ENCODE measurements at places on chromosomes 4 and X.

GRCh38 chr4:3768842-3769641 lies 2.9 kb downstream of the ADRA2C start:
- DNase-seq: no peak

GRCh38 chr4:189304167-189304566 lies 636.5 kb upstream of the FRG1 start:
- no peak for DNase-seq

DNA sequence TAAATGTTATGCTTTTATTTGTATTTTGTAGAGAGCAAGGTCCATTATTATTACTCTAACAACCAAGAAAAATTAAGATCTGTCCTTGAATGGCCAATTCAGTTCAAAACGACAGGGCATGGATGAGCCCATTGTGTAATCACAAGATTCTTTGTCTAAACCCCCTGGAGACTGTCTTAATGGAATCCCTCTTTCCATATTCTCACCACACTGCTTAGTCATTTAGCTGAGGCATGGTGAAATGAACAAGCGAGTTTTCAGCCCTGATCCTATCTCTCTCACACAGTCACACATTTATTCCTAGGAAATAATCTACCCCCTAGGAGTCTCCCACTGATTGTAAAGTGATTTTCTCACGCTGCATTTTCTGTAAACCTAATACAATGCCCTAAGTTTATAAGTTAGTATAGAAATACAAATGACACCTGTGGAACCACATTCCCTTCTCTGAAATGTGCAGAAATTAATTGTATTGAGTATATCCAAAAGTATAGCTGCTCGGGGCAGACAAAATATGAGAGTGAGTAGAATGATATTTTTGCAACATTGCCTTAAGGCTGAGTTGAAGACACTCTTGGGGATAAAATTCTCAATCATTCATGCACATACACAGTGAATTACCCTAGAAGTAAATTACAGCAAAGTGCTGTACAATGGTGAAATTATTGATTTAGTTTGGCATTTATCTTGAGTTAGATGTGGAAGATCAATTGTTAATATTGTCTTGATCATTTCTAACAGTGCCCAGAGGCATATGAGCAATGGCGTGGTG lies 119.7 kb upstream of the PCDH7 start:
- no peak for DNase-seq

GRCh38 chrX:12843668-12844279 lies 23.1 kb upstream of the TLR7 start:
- no peak for DNase-seq

GRCh38 chr4:148443512-148444295 lies 1.5 kb upstream of the NR3C2 start:
- peak; percentile 18 for DNase-seq

DNA sequence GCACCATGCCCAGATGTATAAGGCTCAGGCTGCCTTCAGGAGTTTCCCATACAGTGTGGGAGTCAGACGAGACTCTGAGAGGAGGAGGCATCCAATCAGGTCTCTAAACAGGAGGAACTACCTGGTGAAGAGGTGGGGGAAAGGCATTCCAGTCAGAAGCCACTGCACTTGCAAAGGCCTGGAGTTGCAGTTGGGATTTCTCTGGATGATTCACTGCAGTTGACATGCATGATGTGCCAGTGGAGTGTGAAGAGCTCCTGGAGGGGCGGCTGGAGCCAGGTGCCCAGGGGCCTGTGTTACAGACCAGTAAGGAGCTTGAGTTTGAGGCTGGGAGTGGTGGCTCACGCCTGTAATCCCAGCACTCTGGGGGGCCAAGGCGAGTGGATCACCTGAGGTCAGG lies 339.1 kb downstream of the ARHGAP10 start:
- no peak for DNase-seq

DNA sequence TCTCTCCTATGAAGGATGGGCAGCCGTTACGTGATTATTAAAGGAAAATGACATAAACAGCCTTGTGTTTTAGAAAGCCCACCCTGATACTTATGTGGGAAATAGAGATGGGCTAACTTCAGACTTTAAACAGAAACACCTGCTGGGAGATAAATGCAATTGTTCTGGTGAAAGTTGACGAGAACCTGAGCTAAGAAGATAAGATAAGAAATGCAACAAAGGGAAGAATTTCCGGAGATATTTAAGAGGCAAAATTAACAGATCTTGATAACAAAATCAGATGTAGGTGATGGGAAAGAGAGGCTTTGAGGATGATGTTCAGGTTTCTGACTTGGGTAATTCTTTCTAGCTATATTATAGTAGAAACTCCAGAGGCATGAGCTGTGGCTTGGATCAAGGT lies 102.7 kb upstream of the SLC7A11 start:
- no peak for DNase-seq

DNA sequence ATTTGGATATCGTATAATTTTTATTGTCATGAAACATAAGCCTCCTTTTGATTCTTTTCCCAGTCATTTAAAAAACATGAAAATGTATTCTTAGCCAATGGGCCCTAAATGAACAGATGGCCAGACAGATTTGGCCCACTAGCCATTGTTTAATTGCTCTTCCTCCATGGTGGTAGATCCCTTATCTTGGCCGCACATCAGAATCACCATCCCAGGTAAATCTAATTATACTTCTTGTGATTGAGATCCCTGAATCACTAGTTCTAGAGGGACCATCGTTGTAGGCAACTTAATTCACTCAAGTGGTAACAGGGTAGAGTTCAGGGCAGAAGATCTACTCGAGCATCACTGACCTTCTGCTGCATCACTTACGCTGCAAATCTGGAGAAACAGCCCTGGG lies 24.1 kb upstream of the VCX3A start:
- DNase-seq: no peak

DNA sequence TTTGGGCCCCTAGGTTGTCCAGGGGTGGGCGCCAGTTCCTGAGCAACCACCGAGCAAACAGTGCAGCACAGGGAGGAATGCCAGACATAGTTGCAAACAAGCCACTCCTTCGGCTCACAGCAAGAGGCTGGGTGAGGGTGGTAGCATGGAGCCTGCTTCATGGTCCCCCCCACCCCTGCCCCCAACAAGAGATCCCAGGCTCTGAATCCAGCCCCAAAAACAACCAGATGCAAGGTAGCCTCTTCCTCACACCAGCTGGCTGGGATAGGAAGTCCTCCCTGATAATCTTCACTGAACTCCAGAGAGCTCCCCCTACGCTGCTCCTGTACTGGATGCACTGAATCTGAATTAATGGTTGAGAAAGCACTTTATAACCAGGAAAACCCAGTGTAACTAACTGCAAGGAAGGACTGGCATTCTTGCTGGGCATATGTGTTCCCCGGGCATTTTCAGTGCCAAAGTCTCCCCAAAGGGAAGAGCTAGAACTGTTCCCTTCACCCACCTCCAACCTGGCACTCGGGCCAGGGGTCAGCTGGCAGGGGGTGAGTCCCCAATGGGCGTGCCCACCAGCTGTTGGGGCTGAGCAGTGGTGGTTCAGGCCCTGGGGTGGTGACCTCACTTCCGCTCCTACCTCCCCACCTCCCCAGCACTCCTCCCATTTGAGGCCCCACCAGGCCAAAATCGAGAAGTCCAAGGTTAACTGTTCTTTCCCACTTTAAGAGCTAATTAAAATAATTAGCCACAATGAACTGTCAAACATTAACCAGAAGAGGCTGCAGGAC lies 1.5 kb downstream of the ELF4 start:
- no peak for DNase-seq

- DNase-seq: no peak
Observed at GRCh38 chrX:44382871-44383270, 39.4 kb upstream of the EFHC2 start.

- DNase-seq: peak; percentile 42
Observed at GRCh38 chr4:173333658-173334084, 487 bp downstream of the HMGB2 start.

DNA sequence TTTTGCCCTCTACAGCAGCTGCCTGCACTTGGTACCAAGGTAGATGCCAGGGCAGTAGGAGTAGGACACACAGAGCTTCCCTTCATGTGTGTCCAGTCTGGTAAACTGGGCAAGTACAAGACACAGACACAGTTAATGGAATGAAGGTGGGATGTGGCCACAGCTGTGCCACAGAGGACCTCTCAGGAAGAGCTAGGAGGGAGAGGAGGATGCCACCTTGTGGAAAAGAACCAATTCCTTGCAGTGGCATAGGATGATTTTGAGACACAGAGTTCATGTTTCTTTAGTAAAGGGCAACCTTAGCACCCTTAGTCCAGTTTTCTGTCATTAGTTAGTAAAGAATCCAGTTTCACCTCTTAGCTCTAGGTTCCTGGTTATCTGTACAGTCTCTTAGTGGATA lies 36.3 kb upstream of the TBC1D14 start:
- DNase-seq: no peak

DNA sequence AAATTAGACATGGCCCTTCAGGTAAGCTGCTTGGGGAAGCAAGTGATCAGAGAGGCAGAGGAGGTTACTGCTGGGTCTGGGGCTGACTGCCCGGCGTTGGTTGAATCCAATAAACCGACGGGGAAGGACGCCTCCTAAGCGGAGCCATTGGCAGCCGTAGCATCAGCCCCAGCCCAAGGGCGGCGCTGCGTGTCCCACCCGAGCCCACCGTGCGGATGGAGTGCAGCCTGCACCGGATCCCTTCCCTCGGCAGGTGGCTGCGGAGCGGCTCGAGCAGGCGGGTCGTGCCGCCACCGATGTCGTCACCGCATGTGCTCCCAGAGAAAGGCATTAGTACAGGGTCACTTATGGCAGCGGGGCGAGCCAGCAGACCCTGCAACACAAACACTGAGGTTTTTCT lies 82.1 kb downstream of the ALPK1 start:
- no peak for DNase-seq

DNA sequence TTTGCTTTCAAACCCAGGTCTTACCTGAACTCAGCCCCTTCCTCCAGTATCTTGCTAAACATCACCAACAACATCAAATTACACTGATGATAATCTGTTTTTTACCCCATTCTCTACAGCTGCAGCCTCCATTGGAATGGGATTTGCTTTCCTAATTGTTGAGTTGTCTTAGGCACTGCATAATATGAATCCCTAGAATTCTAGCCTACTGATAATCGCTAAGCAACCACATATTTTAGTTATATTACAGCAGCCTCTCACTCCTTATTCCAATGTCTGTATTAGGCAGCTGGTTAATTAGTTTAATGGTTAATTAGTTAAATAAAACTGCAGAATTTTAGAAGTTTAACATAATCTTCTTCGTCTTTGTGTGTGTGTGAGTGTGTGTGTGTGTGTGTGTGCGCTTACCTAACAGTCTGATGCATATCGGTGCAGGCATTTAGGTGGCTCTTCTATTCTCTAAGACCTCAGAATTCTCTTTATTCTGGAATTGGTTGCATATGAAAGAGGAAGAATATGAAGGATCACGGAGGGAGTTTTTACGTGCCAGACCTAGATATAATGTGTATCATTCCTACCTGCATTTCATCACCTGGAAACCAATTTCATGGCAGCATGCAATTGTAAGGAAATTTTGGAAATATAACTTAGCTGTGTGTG lies 5.3 kb upstream of the COMMD8 start:
- no peak for DNase-seq

DNA sequence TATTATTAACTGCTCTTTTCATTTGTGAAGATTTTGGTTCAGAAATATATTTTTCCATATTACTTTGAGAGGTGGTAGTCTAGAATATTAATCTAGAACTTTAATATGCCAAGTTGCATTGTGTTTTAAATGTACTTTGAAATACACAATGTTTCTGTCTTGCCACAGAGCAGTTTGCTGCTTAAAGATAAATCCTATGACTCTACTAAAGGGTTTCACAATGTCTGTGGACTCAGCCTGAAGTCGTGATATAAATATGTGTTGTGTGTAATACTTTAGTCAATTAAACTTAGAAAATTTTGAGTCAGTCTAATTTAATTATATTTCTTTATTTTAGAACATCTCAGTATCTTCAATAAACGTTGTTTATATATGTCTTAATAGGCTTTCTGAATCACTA lies 1771.7 kb upstream of the PCDH7 start:
- no peak for DNase-seq

DNA sequence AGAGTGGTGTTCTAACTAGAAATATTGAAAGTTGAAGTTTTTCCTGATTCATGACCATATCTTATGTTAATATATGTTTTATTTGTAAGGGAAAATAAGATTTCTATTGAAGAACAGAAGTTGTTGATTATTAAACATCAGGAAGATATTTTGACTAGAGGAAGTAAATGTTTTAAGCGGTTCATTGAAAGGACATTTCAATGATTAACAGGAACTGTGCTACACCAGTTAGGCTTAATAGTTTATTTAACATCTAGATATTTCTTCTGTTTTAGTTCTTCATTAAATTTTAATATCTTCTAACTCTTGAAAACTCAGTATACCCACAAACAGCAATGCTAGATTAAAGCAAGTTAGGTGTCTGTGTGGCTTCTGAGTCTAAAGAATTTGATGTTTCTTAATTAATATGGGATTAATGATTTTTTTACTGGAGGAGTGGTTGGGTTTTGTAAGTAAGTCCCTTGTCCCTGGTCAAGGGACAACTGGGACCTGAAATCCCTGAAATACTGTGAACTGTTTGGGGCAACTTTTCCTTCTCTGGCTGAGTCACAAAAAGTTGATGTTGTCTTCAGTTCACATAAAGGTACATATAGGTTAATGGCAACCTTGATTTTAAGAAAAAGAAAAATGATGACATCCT lies 42.9 kb upstream of the CYP4V2 start:
- DNase-seq: no peak

DNA sequence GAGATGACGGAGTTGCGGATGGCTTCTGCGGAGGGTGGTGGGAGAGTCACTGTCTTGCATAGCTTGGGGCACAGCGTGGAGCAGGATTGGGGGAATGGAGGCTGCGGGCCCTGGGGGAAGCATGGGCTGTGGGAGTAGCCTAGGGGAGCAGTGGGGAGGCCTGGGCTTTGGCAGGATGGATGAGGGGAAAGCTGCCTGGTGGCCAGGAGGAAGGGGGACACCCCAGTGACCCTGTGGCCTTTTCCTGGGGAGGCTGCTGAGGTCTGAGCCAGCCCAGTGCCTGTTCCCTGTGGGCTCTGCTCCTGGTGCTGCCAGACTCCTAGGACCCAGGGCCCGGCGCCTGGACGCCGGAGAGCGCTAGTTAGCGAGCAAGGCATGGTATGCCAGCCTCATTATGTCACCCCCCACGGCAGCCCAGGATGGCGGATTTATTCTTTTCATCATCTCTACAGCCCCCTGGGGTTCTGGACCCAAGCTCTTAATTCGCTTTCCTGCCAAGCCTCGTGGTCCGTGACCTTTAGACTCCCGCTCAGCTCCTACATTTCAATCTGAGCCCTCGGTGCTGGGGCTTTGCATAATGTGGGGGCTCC lies 39.8 kb downstream of the SORCS2 start:
- no peak for DNase-seq

DNA sequence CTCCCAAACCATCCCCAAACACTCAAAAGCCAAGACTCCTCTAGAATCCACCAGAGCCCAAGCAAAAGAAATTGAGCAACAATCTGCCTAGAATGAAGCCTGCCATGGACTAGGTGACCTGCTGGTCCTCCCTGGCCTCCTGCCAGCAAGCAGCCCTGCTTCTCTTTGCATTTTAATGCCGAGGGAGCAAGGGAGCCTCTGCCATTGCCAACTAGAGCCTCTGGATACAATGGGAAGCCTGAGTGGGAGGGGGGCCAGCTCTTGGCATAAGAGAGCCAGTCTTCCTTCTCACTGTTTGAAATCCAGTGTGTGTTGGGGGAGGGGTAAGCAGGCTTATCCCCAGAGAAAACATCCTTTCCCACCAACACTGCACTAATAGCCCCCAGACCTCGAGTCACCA lies 1.5 kb upstream of the GDPD2 start:
- no peak for DNase-seq

- DNase-seq: no peak
Observed at GRCh38 chr4:140472156-140472555, 25.9 kb downstream of the MGAT4D start.
